ENCODE measurements at places on chromosomes 7 and 10. TPM values are rescaled to one million over a fixed set of nuclear protein-coding genes. Genes with fewer than 3 reads are reported as not detected.

SLC39A12 gene
- total RNA-seq = not detected

PON3 gene
- 15.0 TPM for total RNA-seq

ADCY1 gene
- 3.6 TPM for total RNA-seq

IGFBP1 gene
- total RNA-seq = not detected

R3HCC1L gene
- total RNA-seq = 16.7 TPM

ADAMTS14 gene
- not detected for total RNA-seq

DNA sequence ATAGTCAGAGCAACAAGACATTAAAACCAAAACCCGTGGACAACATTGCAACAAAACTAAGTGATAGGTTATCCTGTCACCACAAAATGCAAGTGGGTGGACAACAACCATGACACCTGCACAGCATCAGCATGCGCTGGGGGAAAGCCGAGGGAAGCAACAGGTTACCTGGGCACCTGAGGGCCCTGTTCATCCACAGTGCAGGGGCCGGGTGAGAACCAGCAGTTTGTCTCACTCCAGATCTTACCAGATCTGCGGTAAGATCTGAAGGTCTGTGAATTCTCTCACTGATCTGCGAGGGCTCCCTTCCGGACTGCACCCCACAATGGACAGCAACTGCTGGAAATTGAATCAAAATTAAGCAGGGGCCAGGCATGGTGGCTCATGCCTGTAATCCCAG is 30.5 kb upstream of the GRID1 start:
- no peak for DNase-seq

DNA sequence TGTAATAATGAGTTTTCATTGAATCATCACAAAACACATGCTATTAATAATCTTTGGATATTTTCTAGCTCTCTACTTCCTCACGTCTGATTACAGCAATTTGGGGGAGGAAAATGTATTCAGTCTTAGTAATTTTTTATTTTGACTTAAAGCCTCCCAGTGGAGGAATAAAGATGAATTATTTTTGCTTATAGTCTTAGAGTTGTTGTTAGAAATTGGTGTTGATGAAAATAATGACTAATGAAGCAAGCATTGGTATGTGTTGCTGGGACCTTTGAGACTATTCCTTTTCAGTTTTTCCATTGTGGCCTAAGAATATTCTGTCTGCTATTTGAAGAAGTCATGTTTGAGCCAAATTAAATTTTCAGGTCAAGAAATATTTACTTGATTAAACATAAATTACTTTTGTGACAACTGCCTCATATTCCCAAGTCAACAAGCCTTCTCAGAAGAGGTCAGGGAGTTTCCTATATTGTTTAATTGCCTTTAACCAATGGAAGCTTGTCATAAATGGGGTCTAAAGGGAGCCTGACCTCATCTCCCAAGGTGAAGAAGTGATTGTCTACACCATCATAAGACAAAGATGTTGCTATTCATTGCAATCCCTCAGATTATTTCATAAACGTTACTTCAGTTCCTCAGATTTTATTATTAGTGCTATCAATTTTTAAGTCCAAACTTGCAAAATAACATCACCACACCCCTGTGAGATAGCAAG is 90.0 kb downstream of the ST7 start:
- DNase-seq = no peak

- no peak for DNase-seq
Measured at GRCh38 chr10:64115908-64116643, 594.9 kb downstream of the REEP3 start.

DNA sequence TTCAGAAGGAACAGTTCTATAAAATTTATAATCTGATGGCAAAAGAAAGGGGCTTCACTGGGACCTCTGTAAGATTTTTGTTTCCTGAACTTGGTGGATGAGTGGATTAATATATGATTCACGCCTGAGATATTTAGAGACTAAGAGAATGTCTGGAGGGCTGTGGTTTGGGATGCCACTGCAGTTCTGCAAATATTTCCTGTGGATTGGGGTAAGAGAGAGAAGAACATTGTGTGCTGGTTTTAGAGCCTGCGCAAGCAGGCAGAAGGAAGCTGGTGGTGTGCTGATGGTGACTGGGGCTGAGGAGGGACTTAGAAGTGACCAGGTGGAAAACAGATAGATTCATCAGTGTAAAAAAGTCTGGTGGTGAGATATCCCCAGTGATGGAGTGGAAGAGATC is 87.0 kb downstream of the SUGCT start:
- DNase-seq = no peak

GRCh38 chr7:154785898-154786297 is 217.0 kb downstream of the PAXIP1 start:
- DNase-seq = no peak

DNA sequence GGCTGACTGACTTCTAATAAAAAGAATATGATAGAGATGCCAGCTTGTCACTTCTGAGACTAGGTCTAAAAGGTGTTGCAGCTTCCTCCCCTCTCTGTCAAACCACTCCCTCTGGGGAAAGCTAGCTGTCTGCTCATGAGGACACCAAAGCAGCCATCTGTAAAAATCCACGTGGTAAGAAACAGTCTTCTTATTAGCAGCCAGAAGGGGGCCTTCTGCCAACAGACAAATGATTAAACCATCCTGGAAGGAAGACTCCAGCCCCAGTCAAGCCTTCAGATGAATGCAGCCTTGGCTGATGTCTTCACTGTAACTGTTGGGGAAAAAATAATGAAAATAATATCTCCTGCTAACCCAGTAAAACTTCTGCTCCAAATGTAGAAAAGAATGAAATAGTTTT is 41.9 kb upstream of the DAGLB start:
- no peak for DNase-seq

DNA sequence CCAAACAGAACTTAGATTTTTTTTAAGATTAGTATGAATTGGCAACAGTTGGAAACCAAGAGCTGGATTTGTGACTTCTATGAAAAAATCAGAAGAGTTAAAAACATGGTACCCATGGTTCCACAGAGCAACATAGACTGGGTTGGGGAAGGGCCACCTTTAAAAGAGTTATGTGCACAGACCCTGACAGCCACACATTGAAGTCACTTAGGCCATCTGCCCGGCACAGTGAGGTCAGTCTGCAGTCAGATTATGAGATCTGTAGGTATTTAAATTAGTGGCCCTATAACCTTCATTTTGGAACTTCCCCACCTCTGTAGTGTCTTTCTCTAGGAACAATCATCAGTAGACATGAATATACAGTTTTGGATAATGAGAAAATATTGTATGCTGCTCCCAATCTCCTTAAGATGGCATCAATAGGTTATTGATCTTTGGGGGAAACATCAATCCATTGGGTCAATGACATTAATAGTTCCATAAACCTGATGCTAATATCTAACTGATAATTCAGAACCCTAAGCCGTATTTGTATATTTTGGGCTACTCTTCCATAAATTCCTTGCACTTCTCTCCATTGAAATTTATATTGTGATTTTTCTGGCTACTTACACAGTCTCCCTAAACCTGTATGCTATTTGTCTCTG is 7.0 kb downstream of the ANKRD1 start:
- no peak for DNase-seq

DNA sequence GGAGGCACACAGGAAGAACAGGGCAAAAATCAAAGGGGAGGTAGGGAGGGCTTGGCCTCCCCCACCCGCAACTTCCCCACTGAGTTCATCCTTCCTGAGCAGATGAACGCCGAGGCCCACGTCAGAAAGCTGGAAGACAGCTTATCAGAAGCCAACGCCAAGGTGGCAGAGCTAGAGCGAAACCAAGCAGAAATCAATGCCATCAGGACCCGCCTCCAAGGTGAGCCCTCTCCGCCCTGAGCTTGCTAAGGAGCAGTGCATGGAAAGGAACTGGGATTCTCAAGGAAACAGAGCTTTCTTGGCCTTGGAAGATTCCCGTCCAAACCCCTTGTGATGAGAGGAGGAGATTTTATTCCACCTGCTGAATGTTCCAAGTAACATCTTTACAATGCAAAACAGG is 16.5 kb downstream of the MYH16 start:
- DNase-seq = no peak

- no peak for DNase-seq
Measured at GRCh38 chr10:113129117-113129516, 179.1 kb downstream of the TCF7L2 start.

- DNase-seq = no peak
Measured at GRCh38 chr10:43667317-43667731, 18.6 kb upstream of the ZNF32 start.

GRCh38 chr10:83990126-83990525 is 149.2 kb upstream of the GHITM start:
- no peak for DNase-seq

- no peak for DNase-seq
Measured at GRCh38 chr10:88065383-88066049, 202.1 kb downstream of the PTEN start.

DNA sequence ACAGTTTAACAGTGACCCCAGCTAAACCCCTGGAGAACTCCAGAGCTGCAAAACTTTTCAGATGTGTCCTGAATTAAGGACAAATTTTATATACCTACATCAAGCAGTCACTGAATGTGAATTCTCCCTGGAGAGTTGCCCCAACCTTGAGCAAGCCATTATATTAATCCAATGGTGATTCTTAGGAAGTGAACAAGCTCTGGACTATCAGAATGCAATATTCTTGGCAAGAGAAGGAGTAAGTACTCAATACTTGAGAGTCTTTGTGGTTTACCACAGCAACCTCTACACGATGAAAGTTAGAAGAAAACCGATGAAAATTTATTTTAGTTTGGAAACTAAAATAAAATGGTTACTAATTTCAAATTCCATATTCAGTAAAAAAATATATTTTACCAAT is 19.3 kb upstream of the ZNF365 start:
- no peak for DNase-seq
